NCI-H2171 treated with DMSO at 0.1 percent for 48 hours (cell line): ENCODE measurements at places on chromosomes 4 and X.
A peak's percentile ranks its signal among the peaks of the same experiment; 100 is the strongest.

DNA sequence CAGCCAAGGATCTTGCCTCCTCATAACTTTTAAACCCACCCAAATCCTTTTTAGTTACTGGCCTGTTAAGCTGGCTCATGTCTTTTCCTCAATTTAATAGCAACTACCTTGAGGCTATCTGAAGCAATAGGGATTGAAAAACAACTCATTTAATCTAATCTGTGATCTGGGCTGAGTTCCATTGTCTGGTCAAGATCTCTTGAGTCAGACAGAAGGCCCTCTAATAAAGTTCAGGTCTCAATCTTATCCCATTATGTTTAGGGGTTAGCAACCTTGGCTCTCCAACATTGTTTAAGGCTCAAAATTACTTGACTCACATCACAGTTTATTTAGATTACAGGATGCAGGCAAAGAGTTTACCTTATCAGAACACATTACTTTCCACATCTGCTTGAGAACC lies 436.1 kb downstream of the ANKRD50 start:
- DNase-seq: no peak

GRCh38 chr4:119211867-119212233 lies 663 bp upstream of the USP53 start:
- DNase-seq: no peak

DNA sequence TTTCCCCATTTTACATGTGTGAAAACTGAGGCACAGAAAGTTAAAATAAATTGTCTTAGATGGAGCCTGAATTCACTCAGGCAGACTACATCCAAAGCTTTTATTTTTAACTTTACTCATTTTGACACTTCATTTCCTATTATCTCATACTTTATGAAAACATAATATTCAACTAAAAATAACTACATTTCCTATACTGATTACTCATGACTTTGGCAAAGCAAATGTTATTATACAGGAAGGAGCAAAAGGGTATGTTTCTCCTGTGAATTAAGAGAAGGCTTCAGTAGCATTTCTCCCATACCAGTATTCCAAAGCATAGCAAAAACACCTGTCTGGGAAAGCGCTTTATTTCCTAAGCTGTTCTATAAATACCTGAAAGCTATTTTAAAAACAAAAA lies 178.6 kb downstream of the ADAMTS3 start:
- DNase-seq: no peak

DNA sequence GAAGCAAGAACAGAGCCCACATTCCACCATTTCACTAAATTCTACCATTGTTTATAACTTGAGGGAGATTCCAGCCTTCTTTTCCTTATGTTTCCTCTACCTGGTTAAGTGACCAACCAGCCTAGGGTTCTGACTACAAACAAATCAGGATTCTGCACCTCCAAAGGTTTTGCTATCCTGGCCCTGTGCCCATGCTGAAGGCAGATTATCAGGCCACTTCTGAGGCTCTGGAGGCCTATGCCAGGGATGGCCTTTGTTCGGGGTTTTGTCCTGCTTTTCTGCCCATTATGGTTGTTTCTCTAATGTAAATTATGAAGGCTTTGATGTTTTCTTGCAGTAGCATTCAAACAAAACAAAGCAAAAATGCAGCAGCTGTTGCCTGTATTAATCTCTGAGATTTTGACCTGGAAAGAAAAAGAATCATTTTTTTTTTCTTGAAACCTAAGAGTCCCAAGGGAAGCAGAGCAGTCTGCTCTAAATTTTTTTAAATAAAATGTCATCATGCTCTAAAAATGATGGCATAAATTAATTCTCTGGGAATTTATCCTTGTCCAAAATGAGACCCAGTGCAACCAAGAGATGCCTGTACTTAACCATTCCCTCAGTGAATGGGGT lies 55.6 kb downstream of the RNF150 start:
- peak; percentile 79 for DNase-seq

GRCh38 chrX:109344101-109344500 lies 137.8 kb downstream of the GUCY2F start:
- DNase-seq: no peak

- DNase-seq: no peak
These were observed 107.9 kb downstream of the FHDC1 start for GRCh38 chr4:153044036-153044435.
